Coronary artery (tissue), 2 donors: ENCODE measurements at places on chromosomes 6 and 20.

DNA sequence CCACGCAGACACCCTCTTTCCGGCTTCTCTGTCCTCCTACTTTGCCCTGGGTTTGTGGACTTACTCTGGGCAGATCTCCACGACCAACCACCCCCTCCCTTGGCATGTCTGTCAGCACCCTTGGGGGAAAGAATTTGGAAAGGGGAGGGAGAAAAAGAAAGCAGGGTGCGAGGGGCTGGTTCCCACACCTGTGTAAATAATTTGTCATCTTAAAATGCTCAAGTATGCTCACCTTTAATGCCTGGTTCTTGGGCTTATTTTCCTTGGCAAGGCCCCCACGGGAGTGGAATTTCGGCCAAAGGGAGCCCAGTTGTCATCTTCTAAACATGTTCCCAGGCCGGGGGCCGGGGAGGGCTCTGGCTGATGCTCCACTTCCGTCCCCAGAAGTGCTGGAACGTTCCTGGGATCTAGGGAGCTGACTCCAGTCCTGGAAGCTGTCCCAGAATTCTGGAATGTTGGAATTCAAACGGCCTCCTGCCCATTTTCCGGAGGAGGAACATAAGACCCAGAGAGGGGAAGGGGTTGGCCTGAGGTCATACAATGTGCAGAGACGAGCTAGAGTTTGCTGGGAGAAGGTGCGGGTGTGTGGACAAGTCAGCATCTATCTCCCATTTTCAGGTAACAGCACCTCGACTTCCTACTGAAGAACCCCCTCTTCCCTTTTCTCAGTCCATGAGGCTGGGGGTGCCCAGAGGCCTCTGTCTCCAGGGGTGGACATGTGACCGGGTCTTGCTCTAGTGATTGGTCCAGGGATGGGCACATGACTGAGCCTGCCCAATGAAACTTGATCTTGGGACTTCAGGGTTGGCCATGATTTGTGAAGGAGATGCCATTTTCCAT lies 122.3 kb downstream of the CEBPB start:
- peak; percentile 96 for DNase-seq

DNA sequence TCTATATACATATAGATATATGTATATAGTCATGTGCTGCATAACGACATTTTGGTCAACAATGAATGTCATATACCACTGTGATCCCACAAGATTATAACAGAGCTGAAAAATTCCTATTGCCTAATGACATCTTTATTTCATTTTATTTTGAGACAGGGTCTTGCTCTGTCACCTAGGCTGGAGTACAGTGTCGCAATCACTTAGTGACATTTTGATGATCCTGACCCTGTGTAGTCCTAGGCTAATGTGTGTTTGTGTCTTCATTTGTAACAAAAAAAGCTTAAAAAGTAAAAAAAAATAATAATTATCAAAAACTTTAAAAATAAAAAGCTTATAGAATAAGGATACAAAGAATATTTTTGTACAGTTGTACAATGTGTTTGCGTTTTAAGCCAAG lies 4.0 kb upstream of the FAM8A1 start:
- DNase-seq = no peak

- DNase-seq = no peak
Observed at GRCh38 chr20:51139891-51140290, 117.0 kb upstream of the KCNG1 start.

DNA sequence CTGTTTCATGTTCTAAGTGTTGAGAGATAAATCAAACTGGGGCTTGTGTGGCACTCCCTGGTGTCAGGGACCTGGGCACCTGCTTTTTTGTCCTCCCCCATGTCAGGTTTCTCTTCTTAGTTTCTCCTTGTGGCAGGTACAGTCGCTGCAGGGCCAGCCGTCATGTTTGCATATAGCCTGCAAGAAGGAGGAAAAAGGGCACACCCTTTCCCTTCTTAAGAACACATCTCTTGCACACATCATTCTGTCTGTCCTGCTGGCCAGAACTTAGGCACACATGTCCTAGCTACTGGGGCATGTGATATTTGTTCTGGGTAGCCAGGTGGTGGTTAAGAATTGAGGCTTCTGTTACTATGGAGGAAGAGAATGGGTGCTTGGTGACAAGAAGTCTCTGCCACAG lies 27.9 kb downstream of the CDC5L start:
- no peak for DNase-seq

GRCh38 chr6:13292774-13293173 lies 35.6 kb downstream of the TBC1D7 start:
- no peak for DNase-seq

DNA sequence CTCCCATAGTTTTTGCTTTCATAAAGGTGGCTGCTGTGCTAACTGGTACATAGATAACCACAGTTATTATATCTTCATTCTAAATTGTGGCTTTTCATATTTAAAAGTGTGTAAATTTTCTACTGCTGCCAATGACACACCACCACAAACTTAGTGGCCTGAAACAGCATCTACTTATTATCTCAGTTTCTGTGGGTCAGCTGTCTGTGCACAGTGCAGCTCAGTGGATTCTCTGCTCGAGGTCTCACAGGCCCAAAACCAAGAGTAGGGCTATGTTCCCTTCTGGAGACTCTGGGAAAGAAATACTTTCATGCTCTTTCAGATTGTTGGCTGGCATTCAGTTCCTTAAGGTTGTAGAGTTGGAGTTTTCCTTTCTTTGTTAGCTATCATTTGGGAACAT lies 90.1 kb downstream of the LMBRD1 start:
- DNase-seq = no peak

GRCh38 chr6:2508071-2508470 lies 242.7 kb downstream of the MYLK4 start:
- no peak for DNase-seq
